ENCODE measurements at places on chromosomes 16 and 17.

DNA sequence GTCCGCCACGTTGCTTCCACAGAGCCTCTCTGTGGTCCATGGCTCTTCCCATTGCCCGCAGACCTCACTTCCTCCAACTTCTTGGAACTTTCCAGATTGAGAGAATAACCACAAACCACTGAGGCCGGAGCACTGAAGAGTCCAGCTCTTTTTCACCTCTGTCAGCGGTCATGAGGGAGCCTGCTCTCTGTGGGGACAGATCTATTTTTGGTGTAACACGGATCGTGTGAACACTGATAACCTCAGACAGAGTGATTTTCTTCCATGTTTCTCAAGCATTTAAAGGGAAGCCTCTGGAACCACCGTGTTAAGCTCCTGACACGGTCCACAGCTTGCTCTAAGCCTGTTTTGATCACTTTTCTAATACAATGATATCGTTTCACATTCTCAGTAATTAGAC, 49.7 kb downstream of the NTN1 start:
- DNase-seq = no peak

- DNase-seq = peak; percentile 9
Measured at GRCh38 chr16:85524630-85525419, 88.3 kb upstream of the GSE1 start.

GRCh38 chr17:78144147-78144719, 2.0 kb upstream of the C17orf99 start:
- DNase-seq = peak; percentile 76

DNA sequence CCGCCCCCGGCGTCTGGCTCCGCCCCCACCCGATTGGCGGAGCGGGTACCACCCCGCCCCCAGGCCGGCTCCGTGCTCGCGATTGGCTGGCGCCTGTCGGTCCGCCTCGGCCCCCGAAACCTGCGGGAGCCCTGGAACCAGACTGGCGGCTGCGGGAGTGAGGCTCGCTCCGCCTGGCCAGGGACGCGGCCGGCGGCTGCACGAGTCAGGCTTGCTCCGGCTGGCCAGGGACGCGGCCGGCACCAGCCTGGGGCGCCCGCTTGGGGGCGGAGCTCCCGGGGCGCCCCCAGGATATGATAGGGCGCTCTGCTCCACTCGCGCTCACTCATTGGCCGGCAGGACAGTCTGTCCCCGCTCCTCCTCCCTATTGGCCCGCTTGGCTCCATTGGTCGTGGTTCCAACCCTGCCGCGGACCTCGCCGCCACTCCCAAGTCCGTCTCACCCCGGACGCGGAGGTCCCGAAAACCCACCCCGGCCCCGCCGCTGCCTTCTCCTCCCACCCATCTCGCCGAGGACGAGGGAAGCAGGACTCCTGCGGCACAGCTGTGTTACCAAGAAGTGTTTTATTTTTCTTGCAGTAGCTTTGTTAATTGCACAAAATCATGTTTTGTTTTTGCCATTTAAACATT, 340 bp upstream of the ROGDI start:
- DNase-seq = peak; percentile 93

DNA sequence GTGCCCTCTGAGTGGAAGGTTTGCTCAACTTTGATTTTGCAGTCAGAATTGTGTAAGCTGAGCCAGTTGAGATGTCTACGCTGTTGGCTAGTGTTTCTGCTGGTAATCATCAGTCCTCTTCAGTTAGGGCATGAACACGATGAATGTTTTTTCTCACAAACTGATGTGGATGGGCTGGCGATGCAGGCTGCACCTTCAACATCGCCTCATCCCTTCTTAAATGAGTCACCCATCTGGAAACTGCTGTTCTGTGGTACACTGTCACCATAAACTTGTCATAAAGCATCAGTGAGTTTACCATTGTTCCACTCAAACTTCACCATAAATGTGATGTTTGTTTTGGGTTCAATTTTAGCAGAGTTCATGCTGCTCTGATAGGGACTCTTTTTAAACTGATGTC, 8.4 kb downstream of the C16orf95 start:
- no peak for DNase-seq

- peak; percentile 54 for DNase-seq
Measured at GRCh38 chr17:65092262-65092661, 35.7 kb upstream of the GNA13 start.

DNA sequence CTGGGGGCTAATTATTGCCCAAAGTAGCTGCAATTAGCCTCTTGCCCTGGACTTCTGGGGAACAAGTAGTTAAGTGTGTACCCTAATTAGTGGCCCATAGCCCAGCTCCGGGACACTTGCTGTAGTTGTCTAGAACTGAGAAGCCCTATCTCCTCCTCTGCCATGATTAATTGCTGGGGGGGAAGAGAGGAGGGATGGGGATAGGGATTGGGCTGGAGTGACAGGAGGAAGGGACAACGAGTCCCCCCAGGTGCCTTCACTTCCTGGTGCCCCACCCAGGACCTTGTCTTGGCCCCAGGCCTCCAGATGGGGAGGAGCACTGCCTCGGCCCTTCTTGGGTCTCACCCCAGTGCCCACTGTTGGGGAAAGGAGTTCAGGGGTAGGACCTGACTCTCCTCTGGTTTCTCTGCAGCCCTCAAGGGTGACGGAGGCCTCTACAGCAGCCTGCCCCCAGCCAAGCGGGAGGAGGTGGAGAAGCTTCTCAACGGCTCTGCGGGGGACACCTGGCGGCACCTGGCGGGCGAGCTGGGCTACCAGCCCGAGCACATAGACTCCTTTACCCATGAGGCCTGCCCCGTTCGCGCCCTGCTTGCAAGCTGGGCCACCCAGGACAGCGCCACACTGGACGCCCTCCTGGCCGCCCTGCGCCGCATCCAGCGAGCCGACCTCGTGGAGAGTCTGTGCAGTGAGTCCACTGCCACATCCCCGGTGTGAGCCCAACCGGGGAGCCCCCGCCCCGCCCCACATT, 17.4 kb downstream of the NGFR start:
- no peak for DNase-seq

DNA sequence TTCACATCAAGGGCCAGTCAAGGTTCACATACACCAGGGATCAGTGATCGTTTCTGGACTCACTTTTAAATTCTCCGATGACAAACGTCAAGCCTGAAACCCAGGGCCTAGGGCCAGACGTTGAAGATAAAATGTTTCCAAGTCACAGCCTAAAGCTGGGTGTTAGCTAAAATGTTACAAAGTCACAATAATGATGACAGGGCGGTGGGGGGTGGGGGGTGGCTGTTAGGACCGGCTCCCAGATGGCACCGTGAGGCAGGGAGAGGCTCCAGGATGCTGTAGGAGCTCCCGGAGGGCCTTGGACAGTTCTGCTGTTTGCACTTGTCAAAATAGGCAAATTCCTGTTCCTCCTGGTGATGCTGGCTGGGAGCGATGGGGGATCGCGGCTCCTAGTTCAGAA, 16.4 kb upstream of the RPL13 start:
- DNase-seq = no peak

GRCh38 chr17:80429356-80430275, 14.6 kb downstream of the ENDOV start:
- no peak for DNase-seq

DNA sequence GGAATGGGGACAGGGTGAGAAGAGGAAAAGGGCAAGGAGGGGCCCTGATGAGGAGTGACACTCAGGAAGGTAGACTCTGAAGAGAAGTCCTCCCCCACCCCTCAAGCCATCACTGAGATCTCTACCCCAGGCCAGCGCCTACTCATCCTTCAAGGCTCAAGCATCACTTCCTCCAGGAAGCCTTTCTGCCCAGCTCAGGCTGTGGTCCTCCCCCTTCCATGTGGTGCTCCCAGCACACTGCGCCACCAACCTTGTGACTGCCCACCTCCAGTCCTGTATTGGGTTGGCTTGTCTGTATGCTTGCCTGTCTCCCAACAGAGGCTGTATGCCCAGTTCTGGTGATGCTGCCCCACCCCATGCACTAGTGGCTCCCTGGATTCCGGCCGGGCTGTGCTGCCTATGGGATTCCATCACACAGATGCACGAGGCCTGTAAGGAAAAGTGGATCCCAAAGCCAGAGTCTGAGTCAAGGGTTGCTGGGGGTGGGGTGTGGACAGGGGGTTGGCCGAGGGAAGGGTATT, 19.8 kb upstream of the ZFP90 start:
- no peak for DNase-seq

Measured in cardiac fibroblast (primary cell).